Fibroblast of skin of scalp (primary cell): ENCODE measurements at places on chromosomes 11 and 22.
A peak's percentile ranks its signal among the peaks of the same experiment; 100 is the strongest.

DNA sequence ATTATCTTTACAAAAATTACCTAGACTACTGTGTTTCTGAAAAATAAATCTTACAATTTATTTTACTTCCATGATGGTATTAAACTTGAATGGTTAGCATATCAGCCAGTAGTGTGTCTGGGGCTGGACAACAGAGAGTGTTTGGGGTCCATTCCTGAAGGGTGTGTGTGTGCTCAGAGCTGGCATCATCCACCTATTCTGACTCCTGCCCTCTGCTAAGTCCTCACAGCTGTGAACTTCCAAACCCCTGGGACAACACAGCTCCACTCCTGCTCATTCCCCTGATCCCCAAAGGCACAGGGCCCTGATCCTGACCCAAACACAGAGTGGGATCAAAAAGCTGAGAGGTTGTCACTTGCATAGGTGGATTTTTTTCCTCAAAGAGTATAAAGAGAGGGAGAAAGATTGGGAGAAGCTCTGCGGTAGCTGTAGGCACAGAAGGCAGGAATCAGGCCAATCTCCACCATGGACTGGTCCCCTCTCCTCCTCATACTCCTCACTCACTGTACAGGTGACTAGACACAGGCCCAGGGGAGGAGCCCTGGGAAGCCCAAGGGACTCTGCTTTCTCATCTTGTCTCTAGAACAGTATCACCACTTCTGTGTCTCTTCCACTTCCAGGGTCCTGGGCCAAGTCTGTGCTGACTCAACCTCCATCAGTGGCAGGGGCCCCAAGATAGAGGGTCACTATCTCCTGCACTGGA lies 55.7 kb upstream of the TOP3B start:
- no peak for DNase-seq

DNA sequence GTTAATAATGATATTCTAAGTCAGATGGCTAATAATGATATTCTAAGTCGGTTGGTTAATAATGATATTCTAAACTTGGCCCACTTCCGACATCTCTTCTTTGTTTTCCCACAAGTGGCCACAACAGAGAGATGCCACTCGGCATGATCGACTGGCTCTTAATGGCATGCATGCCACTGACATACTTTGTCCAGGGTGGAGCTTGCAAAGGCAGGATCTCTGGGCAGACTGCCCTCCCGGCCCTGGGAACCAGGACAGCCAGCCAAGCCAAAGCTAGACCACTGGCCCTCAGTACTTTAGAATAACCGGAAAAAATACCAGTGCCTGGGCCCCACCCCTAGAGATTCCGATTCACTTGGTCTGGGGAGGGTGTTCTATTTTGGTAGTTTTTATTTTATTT lies 78.1 kb downstream of the KIAA1671 start:
- DNase-seq = no peak

GRCh38 chr11:62061356-62062222 lies 62.2 kb upstream of the INCENP start:
- no peak for DNase-seq

- DNase-seq = peak; percentile 67
Observed at GRCh38 chr11:108115500-108116140, 5.7 kb upstream of the ACAT1 start.

DNA sequence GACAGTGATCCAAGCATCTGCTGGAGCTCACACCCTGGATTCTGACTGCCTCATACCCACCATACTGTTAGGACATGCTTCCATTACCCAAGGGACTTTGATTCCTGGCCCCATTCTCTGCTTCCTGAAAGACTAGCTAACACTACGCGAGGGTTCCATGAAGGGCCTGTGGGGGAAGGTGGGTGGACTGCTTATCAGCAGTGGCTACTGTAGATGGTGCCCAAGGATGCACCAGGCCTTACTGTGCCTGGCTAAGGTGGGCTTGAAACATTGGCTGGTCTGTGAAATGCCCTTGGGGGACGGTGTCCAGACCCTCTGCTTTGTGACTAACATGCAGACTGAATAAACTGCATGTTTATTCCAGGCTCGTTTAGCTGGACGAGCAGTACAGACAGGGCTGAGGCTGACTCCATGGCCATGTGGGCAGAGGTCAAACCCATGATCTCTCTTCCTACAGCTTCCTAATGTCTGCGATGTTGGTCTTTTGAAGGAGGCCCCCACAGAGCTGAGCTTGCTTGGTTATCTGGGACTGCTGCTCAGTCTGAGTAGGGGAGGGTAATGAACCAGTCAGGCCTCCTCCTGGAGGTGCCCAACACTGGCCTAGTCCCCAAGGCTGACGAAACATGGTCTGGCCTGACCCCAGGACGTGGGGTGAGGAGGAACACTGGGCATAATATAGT lies 48.3 kb upstream of the PHOX2A start:
- DNase-seq = no peak

- peak; percentile 81 for DNase-seq
Observed at GRCh38 chr11:130434521-130435223, 6.3 kb upstream of the ADAMTS8 start.

- DNase-seq = no peak
Observed at GRCh38 chr11:1090600-1091331, 16.1 kb downstream of the MUC2 start.

DNA sequence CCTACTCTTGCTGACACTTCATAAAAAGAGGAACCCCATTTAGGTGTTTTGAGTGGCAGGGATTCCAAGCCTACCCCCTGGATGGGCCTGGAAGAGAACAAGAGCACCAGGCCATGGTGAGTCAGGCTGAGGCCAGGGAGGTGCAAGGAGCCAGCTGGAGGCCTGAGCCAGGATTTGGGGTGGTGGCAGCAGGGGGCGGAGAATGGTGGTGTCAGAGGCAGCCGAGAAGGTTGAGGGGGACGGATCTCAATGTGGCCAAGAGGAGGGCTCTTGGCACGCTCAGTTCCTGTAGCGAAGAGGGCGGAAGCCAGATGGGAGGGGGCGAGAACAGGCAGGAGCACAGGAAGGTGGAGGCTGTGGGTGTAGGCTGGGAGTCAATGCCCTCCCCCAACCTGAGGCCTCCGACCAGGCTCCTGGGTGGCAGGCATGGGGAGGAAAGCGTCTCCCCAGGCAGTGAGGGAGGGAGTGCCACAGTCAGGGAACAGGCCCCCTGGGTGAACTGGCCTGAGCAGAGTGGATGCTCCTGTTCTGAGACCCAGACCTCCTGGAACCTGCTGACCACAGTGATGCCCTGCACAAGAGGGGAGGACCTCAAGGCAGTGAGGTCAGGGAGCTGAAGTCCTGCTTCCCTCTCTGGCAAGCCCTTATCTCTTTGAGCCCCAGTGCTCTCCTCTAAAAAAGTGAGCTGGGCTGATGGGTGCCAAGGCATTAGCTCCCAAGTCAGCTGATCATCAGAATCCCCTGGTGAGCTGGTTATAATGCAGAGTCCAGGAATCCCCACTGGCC lies 13.9 kb downstream of the RTN4RL2 start:
- peak; percentile 17 for DNase-seq

DNA sequence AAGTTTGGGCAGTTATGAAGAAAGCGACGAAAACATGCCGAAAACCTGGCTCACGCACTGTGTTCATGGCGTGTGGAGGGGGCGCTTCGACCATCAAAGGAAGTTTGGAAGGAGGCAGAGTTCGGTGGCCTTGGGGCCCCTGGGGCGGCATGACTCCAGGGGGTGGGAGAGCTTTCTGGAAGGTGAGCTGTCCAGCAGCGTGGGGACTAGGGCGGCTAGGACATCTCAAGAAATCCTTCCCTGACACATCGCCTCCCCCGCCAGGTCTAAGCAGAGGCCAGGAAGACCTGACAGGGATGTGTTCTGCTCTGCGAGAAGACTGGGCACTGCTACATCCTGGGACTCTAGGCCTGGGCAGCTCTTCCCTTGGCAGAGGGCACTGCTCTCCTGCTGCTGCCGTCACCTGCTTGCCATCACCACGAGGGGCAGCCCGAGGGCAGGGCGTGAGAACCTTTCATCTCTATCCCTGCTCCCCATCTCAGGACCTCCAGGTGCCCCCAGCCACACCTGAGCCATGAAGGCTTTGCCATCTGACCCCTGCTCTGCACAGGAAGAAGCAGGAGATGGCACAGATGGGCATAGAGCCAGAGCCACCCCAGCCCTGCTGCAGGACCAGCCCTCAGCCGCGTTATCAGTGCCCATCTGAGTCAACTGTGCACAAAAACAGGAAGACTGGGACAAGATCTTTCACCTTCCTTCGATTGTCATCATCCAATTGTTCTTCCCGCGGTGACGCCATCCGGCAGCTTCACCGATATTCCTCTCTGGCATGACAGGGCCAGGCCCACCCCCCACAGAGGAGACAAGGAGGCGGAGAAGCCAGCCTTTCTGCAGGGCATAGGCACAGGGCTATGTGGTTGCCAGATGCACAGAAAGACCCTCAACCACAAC lies 12.7 kb downstream of the LINC01488 start:
- DNase-seq = no peak
